Right atrium auricular region (tissue), 2 donors: ENCODE measurements at places on chromosomes 7 and 10. TPM values are rescaled to one million over a fixed set of nuclear protein-coding genes. Genes with fewer than 3 reads are reported as not detected.

The WNT16 gene
- not detected for total RNA-seq

The AKR1D1 gene
- not detected for total RNA-seq

The ACBD7 gene
- not detected for total RNA-seq

The OR2A5 gene
- not detected for total RNA-seq

The ZPBP gene
- not detected for total RNA-seq

The LEP gene
- total RNA-seq = 2.2 TPM

The MMRN2 gene
- 57.0 TPM for total RNA-seq

The SLC18A3 gene
- not detected for total RNA-seq

The IKZF1 gene
- 9.7 TPM for total RNA-seq

The MYOZ1 gene
- 2.3 TPM for total RNA-seq

- H3K36me3 ChIP-seq = peaks cover 13% of the 10 kb centered on the region
- DNase-seq = peak; percentile 99
- no peaks in the 10 kb centered on the region for H3K4me1 ChIP-seq
- no peaks in the 10 kb centered on the region for H3K27me3 ChIP-seq
Observed at GRCh38 chr10:100912605-100913469, at the start of gene SLF2. Gene SLF2 (plus strand): TSS chr10:100912963. CDS start chr10:100913111, 148 bp downstream.

DNA sequence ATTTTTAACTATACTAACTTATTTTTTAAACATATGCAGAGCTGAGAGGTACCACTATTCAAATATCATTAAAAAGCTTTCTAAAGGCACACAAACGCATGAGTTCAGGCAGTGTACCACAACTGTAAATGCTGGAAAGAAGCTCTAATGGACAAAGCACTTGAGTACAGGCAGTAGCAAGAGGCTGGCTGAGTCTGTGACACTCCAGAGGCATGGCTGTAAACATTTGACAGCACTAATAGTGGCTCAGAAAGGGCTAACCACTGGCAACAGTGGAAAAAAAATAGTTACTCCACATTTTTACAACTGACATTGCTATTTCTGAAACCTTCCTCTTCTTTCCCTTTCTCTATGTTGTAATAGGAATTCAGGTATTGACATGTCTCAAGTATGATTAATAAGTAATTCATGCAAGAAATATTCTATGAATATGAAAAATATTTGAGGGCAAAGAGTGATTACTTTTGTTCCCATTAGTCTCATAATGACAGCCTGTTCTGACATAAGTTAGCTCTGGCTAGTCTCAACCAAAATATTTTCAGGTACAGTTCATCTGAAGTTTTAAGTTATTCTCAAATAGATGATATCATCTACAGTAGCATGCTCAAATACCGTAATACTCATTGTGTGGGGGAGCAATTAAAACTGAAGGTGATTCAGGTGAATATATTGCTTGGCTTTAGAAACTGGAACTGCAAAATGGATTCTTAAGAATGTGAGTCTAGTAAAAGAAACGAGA lies 324.0 kb upstream of the POT1 start:
- DNase-seq = no peak
- H3K27ac ChIP-seq = no peak overlapping the region
- H3K27me3 ChIP-seq = no peaks in the 10 kb centered on the region
- no peaks in the 10 kb centered on the region for H3K4me1 ChIP-seq
- no peak overlapping the region for H3K4me3 ChIP-seq

- no peak overlapping the region for H3K4me3 ChIP-seq
- H3K36me3 ChIP-seq = no peaks in the 10 kb centered on the region
- no peaks in the 10 kb centered on the region for H3K4me1 ChIP-seq
- H3K27me3 ChIP-seq = no peaks in the 10 kb centered on the region
Observed at GRCh38 chr7:139936760-139937310, 107.8 kb downstream of the TBXAS1 start.

DNA sequence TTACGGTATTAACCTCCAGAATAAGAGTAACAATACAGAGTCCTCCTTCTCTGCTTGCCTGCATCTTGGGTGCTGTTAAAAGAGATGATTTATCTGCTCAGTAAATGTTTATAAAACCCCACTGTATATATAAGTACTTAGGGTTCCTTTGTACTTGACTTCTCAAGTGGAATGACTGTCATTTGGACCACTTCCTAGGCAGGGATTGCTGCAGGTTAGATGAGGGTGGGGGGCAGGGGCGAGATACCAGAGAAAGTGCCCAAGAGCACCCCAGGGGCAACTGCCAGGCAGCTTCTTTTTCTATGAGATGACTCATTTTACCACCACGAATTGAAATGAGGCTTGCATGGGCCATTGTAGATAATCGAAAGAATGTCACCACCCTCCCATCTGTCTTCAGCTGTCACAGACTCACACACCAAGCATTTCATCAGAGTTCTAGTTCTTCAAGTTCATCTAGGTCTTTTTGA lies 421.9 kb upstream of the GALNT17 start:
- H3K27me3 ChIP-seq = no peaks in the 10 kb centered on the region
- no peaks in the 10 kb centered on the region for H3K36me3 ChIP-seq
- no peak overlapping the region for H3K4me3 ChIP-seq
- H3K27ac ChIP-seq = no peak overlapping the region
- no peak for DNase-seq

GRCh38 chr10:126500866-126501265 lies 112.6 kb upstream of the ADAM12 start:
- no peak overlapping the region for H3K27ac ChIP-seq
- no peaks in the 10 kb centered on the region for H3K36me3 ChIP-seq
- no peak overlapping the region for H3K4me3 ChIP-seq
- H3K27me3 ChIP-seq = no peaks in the 10 kb centered on the region
- DNase-seq = no peak
- no peaks in the 10 kb centered on the region for H3K4me1 ChIP-seq

DNA sequence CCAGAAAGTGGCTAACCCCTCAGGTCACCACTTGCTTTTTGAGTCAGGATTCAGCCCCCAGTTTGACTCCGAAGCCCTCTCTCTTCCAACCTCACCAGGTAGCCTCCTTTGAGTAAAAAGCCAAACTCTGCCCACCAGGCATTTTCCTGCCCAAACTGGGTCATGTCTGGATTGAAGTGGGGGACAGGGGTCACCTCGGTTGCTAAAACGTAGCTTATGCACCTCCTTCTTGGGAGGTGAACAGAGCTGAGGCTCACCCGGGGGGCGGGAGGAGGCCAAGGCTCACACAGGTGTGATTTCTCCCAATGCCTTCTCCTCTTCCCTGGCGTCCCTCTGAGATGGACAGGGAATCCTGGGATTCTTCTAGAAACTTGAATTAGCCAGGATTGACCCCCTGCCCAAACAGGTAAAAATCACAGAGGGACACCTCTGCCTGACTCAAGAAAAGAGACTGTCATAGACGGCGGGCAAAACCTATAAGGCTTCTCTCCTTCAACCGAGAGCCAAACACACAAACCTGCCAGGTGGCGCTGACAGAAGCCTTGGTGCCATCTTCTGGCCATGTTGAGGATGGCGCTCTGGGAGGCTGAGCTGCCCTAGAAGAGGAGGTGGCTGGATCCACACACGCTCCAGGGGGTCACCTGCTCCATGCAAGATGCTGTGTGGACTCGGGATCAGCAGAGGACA lies 51.6 kb downstream of the PRLHR start:
- peak; percentile 57 for DNase-seq
- H3K4me1 ChIP-seq = no peaks in the 10 kb centered on the region
- H3K36me3 ChIP-seq = no peaks in the 10 kb centered on the region
- no peak overlapping the region for H3K4me3 ChIP-seq
- H3K27me3 ChIP-seq = no peaks in the 10 kb centered on the region
- H3K27ac ChIP-seq = no peak overlapping the region

- H3K4me3 ChIP-seq = no peak overlapping the region
- no peaks in the 10 kb centered on the region for H3K36me3 ChIP-seq
- H3K27ac ChIP-seq = no peak overlapping the region
- no peaks in the 10 kb centered on the region for H3K27me3 ChIP-seq
- H3K4me1 ChIP-seq = no peaks in the 10 kb centered on the region
Observed at GRCh38 chr10:7855205-7855604, 36.9 kb downstream of the TAF3 start.

DNA sequence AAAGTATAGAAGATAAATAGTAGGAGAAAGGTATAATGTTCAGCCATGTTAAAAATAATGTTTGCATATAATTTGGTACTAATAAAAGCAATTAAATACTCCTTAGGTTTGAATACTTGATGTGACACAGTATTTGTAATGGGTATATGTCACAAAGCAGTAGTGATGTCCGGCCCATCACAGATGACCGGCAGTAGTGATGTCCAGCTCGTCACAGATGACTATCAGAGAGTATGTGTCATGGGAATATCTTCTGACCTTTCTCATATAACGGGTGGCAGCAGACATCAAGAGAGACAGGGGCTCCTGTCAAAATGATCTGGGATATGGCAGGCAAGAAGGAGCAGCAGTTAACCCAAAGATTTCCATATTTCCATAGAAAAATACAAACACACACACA lies 477.4 kb upstream of the KLF6 start:
- no peaks in the 10 kb centered on the region for H3K4me1 ChIP-seq
- H3K36me3 ChIP-seq = no peaks in the 10 kb centered on the region
- no peak overlapping the region for H3K4me3 ChIP-seq
- no peak overlapping the region for H3K27ac ChIP-seq
- DNase-seq = no peak

DNA sequence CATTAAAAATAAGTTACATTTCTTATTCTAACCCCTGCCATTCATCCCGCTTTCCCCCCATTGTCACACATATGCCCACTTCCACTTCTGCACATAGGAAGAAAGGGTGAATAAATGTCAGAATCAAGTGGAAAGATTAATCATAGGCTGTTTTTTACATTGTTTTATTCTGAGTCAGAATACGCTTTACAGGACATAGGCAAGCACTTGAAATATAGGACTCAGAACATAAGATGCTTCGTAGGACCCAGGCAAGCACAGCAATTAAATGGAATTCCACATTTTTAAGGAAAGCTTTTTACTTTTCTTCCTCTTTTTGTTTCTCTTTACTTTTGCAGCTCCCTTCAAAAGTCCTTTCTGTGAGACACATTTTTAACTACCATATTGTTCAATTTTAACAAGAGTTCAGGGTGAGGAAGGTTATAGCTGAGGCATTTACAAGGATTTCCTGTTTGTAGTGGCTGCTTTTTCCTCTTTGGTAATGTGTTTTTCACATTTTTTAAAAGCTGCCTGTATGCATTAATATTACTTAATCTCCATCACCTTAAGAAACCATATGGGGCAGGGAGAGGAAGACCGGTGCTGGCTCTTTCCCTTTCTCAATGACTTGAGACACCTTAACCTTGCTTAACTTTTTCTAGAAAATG lies 130.0 kb downstream of the TES start:
- no peaks in the 10 kb centered on the region for H3K36me3 ChIP-seq
- no peak overlapping the region for H3K4me3 ChIP-seq
- peak overlapping the region; percentile 8 for H3K27ac ChIP-seq
- no peaks in the 10 kb centered on the region for H3K27me3 ChIP-seq

GRCh38 chr10:130215931-130216231 lies 79.7 kb downstream of the GLRX3 start:
- DNase-seq = no peak
- no peaks in the 10 kb centered on the region for H3K4me1 ChIP-seq
- no peaks in the 10 kb centered on the region for H3K36me3 ChIP-seq
- no peak overlapping the region for H3K27ac ChIP-seq
- no peak overlapping the region for H3K4me3 ChIP-seq
- H3K27me3 ChIP-seq = no peaks in the 10 kb centered on the region

DNA sequence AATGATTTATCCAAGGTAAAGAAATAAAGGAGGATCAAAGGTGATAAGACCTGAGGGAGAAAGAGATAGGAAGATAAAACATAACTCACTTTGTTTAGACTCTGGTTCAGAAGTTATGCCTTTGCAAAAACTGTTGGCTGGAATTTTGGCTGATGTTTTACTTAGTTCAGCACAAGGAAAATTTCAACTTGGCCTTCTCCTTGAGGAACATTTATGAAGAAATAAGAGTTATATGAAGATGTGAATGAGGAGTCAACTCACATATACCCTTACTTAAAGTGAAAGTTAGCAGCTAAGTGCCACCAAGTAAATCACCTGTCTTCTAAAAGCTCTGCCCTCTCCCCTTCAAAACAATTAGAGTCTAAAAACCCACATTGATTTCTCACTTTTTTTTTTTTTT lies 39.7 kb upstream of the COL1A2 start:
- no peak for DNase-seq
- no peaks in the 10 kb centered on the region for H3K36me3 ChIP-seq
- H3K27ac ChIP-seq = no peak overlapping the region
- H3K4me3 ChIP-seq = no peak overlapping the region

GRCh38 chr7:86598311-86598710 lies 45.4 kb upstream of the GRM3 start:
- no peaks in the 10 kb centered on the region for H3K36me3 ChIP-seq
- DNase-seq = no peak
- H3K4me1 ChIP-seq = no peaks in the 10 kb centered on the region
- H3K4me3 ChIP-seq = no peak overlapping the region
- H3K27me3 ChIP-seq = no peaks in the 10 kb centered on the region

DNA sequence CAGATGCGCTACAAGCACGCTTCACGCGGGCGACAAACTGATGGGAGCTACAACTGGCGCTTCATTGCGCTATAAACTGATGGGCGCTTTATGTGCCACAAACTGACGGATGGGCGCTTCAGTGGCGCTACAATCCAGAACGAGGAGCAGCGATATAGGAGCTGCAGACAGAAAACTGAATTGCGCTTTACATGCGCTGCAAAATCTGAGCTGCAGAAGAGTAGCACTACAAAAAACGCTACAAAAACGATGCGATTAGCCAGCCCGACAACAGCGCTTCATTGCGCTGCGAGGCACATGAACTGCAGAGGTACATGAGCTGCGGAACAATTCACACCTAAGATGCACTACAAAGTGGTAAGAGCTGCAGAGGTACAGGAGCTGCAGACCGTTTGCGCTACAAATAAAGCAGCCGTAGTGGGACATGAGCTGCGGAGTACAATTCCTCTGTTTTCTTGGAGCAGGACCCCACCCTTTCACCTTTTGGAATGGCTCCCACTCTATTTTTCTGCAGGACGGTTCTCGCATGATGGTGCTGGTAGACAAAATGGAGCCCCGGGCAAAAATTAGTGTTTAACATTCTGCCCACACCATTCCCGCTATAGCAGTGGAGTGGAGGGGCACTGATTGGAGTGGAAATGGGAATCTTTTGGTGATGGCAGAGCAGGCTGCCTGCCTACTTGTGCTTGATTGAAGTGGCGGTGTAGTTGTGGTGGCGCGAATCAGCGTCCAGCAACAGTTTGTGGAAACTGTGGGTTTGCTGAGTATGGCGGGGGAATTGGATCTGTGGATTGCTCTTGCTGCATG lies 1.2 kb upstream of the SGCE start:
- H3K4me3 ChIP-seq = peak overlapping the region; percentile 69
- DNase-seq = no peak
- H3K4me1 ChIP-seq = no peaks in the 10 kb centered on the region

GRCh38 chr10:91349381-91349780 lies 60.8 kb upstream of the HECTD2 start:
- no peaks in the 10 kb centered on the region for H3K36me3 ChIP-seq
- H3K27me3 ChIP-seq = no peaks in the 10 kb centered on the region
- H3K4me3 ChIP-seq = no peak overlapping the region
- H3K27ac ChIP-seq = peak overlapping the region; percentile 78
- peak; percentile 63 for DNase-seq
- H3K4me1 ChIP-seq = peaks cover 21% of the 10 kb centered on the region

- H3K27me3 ChIP-seq = no peaks in the 10 kb centered on the region
- no peaks in the 10 kb centered on the region for H3K36me3 ChIP-seq
- H3K4me3 ChIP-seq = no peak overlapping the region
- H3K4me1 ChIP-seq = no peaks in the 10 kb centered on the region
Observed at GRCh38 chr10:123229927-123230630, 75.9 kb downstream of the BUB3 start.

GRCh38 chr10:76041551-76041950 lies 610.1 kb downstream of the LRMDA start:
- no peaks in the 10 kb centered on the region for H3K27me3 ChIP-seq
- no peaks in the 10 kb centered on the region for H3K4me1 ChIP-seq
- no peak for DNase-seq
- H3K36me3 ChIP-seq = no peaks in the 10 kb centered on the region
- H3K27ac ChIP-seq = no peak overlapping the region
- no peak overlapping the region for H3K4me3 ChIP-seq

- H3K27me3 ChIP-seq = no peaks in the 10 kb centered on the region
- no peaks in the 10 kb centered on the region for H3K36me3 ChIP-seq
- no peak for DNase-seq
Observed at GRCh38 chr10:33143160-33143728, 185.2 kb upstream of the ITGB1 start.
